ENCODE measurements at places on chromosomes 16 and 17. TPM values are rescaled to one million over a fixed set of nuclear protein-coding genes. Genes with fewer than 3 reads are reported as not detected.

- no peak overlapping the region for H3K27ac ChIP-seq
- H3K4me1 ChIP-seq, result peaks cover 9% of the 10 kb centered on the region
- H3K36me3 ChIP-seq, result no peaks in the 10 kb centered on the region
- H3K4me3 ChIP-seq, result no peak overlapping the region
- peaks cover 6% of the 10 kb centered on the region for H3K27me3 ChIP-seq
Observed at GRCh38 chr17:66966704-66967418, 2.4 kb downstream of the CACNG4 start.

GRCh38 chr17:34797720-34798119 lies 163.5 kb downstream of the CCT6B start:
- H3K27ac ChIP-seq, result no peak overlapping the region
- H3K36me3 ChIP-seq, result no peaks in the 10 kb centered on the region
- DNase-seq, result peak; percentile 87
- peaks cover 8% of the 10 kb centered on the region for H3K4me1 ChIP-seq
- peaks cover 11% of the 10 kb centered on the region for H3K27me3 ChIP-seq
- no peak overlapping the region for H3K4me3 ChIP-seq

GRCh38 chr16:66298006-66298405 lies 68.5 kb upstream of the CDH5 start:
- H3K36me3 ChIP-seq, result no peaks in the 10 kb centered on the region
- H3K4me1 ChIP-seq, result no peaks in the 10 kb centered on the region
- DNase-seq, result no peak
- no peaks in the 10 kb centered on the region for H3K27me3 ChIP-seq
- H3K27ac ChIP-seq, result no peak overlapping the region

ARL5C gene
- not detected for total RNA-seq

DNA sequence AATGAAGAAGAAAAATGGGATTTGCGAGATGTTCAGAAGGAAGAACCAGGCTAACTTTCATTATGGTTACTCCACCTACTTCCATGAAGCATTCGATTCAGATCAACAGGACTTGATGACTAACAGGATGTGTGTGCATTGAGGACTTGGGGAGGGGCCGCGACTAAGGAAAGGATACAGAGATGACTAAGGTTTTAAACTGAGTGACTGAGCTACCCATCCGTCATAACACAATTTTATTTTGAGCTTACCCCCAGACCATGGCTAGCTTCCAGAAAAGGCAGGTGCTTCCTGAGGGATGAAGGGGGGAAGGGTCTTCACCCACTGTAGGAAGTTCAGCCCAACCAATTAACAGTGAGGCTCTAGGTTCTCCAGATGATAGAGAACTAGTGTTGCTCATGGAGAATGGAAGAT lies 2.5 kb upstream of the CDYL2 start:
- no peaks in the 10 kb centered on the region for H3K4me1 ChIP-seq
- no peaks in the 10 kb centered on the region for H3K36me3 ChIP-seq
- H3K27ac ChIP-seq, result no peak overlapping the region
- H3K4me3 ChIP-seq, result no peak overlapping the region
- DNase-seq, result no peak
- peaks cover 17% of the 10 kb centered on the region for H3K27me3 ChIP-seq

DNA sequence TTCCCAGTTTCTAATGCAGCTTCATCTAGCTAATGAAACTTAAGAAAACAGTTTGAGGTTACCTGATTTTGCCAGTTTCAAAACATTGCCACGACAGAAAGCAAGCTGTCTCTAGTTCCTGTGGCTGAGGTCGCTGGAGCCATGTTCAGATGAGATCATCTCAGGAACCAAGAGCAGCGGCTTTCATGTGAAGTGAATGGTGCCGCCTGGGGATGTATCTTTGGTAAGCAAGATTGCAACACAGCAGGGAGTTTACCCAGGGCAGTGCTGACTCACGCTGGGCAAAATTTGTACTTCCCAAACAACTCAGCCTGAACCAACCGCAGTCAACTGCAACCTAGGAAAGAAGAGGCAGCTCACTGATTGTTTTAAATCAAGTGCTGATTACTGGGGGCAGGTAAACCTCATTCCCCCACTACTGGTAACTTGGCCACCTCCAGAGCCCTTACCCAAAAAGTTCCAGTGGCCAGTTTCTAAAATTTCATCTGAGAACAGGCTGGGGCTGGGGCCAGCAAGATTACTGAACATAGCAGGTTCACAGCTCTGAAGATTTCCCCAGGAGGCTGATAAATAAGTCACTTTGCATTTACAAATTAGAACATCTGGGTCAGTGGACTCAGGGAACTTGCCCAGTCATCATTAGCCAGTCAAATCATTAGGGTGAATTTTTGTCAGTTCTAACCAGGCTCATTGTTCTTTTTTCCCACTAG lies at the start of gene RFFL:
Gene RFFL, minus strand, starts transcription at position 194 of the 710 bp plus-strand sequence. CDS start 37,154 bp downstream, outside the sequence.
- H3K36me3 ChIP-seq, result no peaks in the 10 kb centered on the region
- peak within 1 kb of the TSS; percentile 64 for H3K27ac ChIP-seq
- peak within 1 kb of the TSS; percentile 4 for H3K4me3 ChIP-seq
- no peaks in the 10 kb centered on the region for H3K4me1 ChIP-seq
- peak; percentile 75 for DNase-seq

DNA sequence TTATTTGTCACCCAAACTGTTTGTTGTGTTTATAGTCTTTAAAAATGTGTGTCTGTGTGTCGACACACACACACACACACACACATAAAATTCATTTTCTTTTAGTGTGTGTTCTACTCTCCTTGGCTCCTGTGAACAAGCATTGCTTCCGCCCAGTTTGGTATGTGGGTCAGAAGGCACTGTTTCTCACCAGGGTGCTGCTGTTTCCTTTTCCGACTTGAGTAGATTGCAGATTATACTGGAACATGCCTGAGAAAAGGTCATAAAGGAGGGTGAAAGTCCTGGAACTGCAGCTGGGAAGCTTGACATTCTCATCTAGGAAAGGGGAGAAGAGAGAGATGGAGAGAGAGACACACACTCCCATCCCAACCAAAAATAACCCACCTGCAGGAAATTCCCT lies 330.3 kb downstream of the BCAS3 start:
- H3K36me3 ChIP-seq, result no peaks in the 10 kb centered on the region
- H3K27me3 ChIP-seq, result no peaks in the 10 kb centered on the region

GRCh38 chr16:86956437-86956836 lies 360.8 kb downstream of the C16orf95 start:
- no peak for DNase-seq
- no peak overlapping the region for H3K4me3 ChIP-seq
- no peaks in the 10 kb centered on the region for H3K36me3 ChIP-seq
- H3K27me3 ChIP-seq, result no peaks in the 10 kb centered on the region
- no peak overlapping the region for H3K27ac ChIP-seq
- H3K4me1 ChIP-seq, result 0 out of 2 replicates have a peak, but pooled peaks cover 2% of the 10 kb centered on the region

KRT28 gene
- total RNA-seq, result not detected

TBC1D3 gene
- total RNA-seq, result not detected

MYH1 gene
- not detected for total RNA-seq

KCNJ2 gene
- 0.59 TPM for total RNA-seq

- no peak overlapping the region for H3K4me3 ChIP-seq
- peaks cover 30% of the 10 kb centered on the region for H3K36me3 ChIP-seq
- no peaks in the 10 kb centered on the region for H3K4me1 ChIP-seq
- no peak overlapping the region for H3K27ac ChIP-seq
Observed at GRCh38 chr17:64538508-64539130, 31.8 kb downstream of the CEP95 start.

CLDN7 gene
- total RNA-seq, result 119 TPM

GRCh38 chr17:57762452-57763395 lies 17.6 kb upstream of the CCDC182 start:
- H3K27me3 ChIP-seq, result no peaks in the 10 kb centered on the region
- H3K4me3 ChIP-seq, result 0 out of 2 replicates have a peak overlapping the region, but pooled peaks have one; percentile 18
- H3K36me3 ChIP-seq, result no peaks in the 10 kb centered on the region
- no peak overlapping the region for H3K27ac ChIP-seq

DNA sequence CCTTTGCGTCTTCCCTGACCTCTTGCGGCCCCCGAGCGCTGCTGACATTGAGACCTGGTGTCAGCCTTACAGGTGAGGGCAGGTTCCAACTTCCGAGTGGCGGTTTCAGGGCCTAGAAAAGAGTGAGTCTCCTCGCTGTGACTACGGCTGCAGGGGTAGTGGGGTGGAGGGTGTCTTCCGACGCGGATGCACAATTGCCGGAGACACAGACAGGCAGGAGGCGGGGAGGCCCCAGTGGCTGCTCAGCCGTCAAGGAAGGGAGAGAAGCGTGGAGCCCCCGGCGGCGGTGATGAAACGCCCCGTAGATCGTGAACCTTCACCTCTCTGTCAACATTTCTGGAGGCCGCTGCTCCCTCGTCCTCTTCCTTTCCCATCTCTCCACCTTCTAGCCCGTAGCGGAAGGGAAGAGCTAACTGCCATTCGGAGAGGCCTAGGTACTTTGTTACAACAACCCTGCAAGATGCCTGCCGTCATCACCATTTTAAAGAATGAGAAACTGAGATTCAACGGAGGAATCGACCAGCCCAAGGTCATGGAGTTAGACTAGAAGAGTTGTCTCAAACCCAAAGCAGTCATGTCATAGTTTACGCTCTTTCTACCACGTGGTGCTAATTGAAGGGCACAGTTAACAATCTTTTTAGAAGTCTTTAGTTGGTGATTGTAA lies 485 bp downstream of the DNAJA3 start:
- H3K27ac ChIP-seq, result peak overlapping the region; percentile 99
- H3K36me3 ChIP-seq, result no peaks in the 10 kb centered on the region
- H3K27me3 ChIP-seq, result no peaks in the 10 kb centered on the region

- H3K36me3 ChIP-seq, result no peaks in the 10 kb centered on the region
- H3K4me3 ChIP-seq, result no peak overlapping the region
- DNase-seq, result no peak
- no peak overlapping the region for H3K27ac ChIP-seq
- H3K27me3 ChIP-seq, result no peaks in the 10 kb centered on the region
Observed at GRCh38 chr17:27532269-27533263, 76.3 kb downstream of the KSR1 start.

- no peak overlapping the region for H3K4me3 ChIP-seq
- DNase-seq, result no peak
- H3K36me3 ChIP-seq, result no peaks in the 10 kb centered on the region
- H3K27me3 ChIP-seq, result no peaks in the 10 kb centered on the region
- H3K27ac ChIP-seq, result no peak overlapping the region
Observed at GRCh38 chr17:36979565-36979941, 30.8 kb downstream of the AATF start.

GRCh38 chr16:23896832-23897821 lies 61.3 kb downstream of the PRKCB start:
- H3K4me3 ChIP-seq, result no peak overlapping the region
- no peaks in the 10 kb centered on the region for H3K27me3 ChIP-seq
- peaks cover 7% of the 10 kb centered on the region for H3K4me1 ChIP-seq
- DNase-seq, result no peak

GRCh38 chr16:48123104-48123788 lies 32.5 kb downstream of the ABCC12 start:
- H3K27me3 ChIP-seq, result no peaks in the 10 kb centered on the region
- H3K4me3 ChIP-seq, result no peak overlapping the region
- no peaks in the 10 kb centered on the region for H3K4me1 ChIP-seq
- H3K36me3 ChIP-seq, result no peaks in the 10 kb centered on the region

SENP3 gene
- 80.3 TPM for total RNA-seq

DNA sequence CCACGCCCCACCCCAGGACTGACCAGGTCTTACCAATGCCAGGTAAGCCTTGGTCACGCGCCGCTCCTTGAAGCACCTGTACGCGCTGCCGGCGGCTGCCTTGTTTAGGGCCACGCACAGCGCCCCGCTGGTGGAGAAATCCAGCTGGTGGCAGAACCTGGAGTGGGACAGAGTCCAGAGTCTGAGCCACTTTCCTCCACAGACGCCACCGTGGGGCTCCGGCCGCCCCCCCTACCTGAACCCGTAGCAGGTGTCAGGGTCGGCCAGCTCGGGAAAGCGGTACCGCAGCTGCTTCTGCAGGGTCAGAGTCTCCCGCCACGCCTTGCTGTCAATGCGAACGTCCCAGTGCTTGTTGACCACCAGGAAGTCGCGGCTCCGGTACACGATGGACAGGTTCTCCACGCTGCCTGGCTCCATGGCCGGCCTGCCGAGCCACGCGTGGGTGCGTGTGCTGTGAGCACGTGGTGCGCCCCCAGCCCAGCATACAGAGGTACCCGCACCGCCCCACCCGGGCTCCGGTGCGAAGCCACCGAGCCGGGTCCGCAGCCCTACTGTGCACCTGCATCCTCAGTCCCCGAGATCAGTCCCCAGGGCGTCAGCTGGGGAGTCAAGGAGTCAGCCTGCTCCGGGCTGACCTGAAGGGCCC lies 737 bp downstream of the RPUSD1 start:
- peaks cover 14% of the 10 kb centered on the region for H3K4me1 ChIP-seq
- peak overlapping the region; percentile 82 for H3K4me3 ChIP-seq
- H3K36me3 ChIP-seq, result peaks cover 14% of the 10 kb centered on the region
- no peaks in the 10 kb centered on the region for H3K27me3 ChIP-seq

GNGT2 gene
- 1.4 TPM for total RNA-seq

GRCh38 chr16:71867939-71868338 lies 16.0 kb downstream of the ZNF821 start:
- H3K27me3 ChIP-seq, result no peaks in the 10 kb centered on the region
- no peak overlapping the region for H3K4me3 ChIP-seq
- no peak for DNase-seq
- H3K4me1 ChIP-seq, result no peaks in the 10 kb centered on the region
- peaks cover 2% of the 10 kb centered on the region for H3K36me3 ChIP-seq
- no peak overlapping the region for H3K27ac ChIP-seq

EFNB3 gene
- 16.0 TPM for total RNA-seq

- peaks cover 23% of the 10 kb centered on the region for H3K36me3 ChIP-seq
- H3K4me3 ChIP-seq, result no peak overlapping the region
- DNase-seq, result no peak
- H3K4me1 ChIP-seq, result no peaks in the 10 kb centered on the region
- H3K27me3 ChIP-seq, result no peaks in the 10 kb centered on the region
- H3K27ac ChIP-seq, result no peak overlapping the region
Observed at GRCh38 chr16:66728117-66728787, 23.2 kb downstream of the DYNC1LI2 start.

- peaks cover 3% of the 10 kb centered on the region for H3K4me1 ChIP-seq
- H3K4me3 ChIP-seq, result no peak overlapping the region
- no peak for DNase-seq
- H3K27ac ChIP-seq, result no peak overlapping the region
- H3K36me3 ChIP-seq, result no peaks in the 10 kb centered on the region
Observed at GRCh38 chr17:52604105-52604504, 445.6 kb upstream of the CA10 start.

- H3K27me3 ChIP-seq, result no peaks in the 10 kb centered on the region
- H3K4me3 ChIP-seq, result no peak overlapping the region
- H3K27ac ChIP-seq, result no peak overlapping the region
- no peaks in the 10 kb centered on the region for H3K4me1 ChIP-seq
- no peak for DNase-seq
Observed at GRCh38 chr17:70076189-70076588, 1.2 kb downstream of the KCNJ16 start.

BRICD5 gene
- total RNA-seq, result 8.5 TPM

DNA sequence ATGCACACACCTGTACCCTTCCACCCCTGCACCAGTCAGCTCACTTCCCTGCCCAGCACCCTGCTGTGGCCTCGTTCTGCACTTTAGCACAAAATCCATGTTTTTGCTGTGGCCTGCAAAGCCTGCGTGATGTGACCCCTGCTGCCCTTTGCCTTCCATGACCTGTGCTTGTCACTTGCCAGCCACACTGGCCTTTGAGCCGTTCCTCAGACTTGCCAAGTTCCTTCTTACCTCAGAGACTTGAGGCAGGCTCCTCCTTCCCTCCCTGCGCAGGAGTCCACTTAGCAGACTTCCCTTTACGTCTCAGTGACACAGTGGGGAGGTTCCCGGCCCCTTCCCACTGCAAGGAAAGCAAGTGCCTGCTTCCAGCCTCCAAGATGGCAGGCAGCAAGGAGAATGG lies 134.7 kb downstream of the SNX29 start:
- no peaks in the 10 kb centered on the region for H3K36me3 ChIP-seq
- H3K4me3 ChIP-seq, result no peak overlapping the region
- no peaks in the 10 kb centered on the region for H3K27me3 ChIP-seq
- no peaks in the 10 kb centered on the region for H3K4me1 ChIP-seq

GAS2L2 gene
- not detected for total RNA-seq
